ENCODE measurements at places on chromosomes 11 and 22.

DNA sequence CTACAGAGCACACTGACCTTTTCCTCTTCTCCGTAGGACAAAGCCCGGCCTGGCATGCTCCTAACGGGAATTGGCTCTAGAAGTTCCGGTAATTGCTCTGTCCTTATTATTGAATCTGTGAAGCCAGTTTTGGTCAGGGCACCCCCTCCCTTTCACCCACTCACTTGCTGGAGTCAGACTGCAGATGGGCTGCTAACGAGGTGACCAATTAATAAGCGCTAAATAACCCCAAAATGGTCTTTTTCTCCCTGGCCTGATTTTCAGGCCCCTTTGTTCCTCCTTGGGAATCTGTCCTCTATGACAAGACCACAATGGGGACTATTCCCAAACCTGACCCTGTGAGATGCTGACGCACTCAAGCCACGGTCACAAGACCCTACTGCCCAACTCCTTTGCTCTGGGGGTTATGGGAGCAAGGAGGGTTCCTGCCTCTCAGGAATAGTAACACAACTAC is 610.0 kb upstream of the CADM1 start:
- DNase-seq = no peak

DNA sequence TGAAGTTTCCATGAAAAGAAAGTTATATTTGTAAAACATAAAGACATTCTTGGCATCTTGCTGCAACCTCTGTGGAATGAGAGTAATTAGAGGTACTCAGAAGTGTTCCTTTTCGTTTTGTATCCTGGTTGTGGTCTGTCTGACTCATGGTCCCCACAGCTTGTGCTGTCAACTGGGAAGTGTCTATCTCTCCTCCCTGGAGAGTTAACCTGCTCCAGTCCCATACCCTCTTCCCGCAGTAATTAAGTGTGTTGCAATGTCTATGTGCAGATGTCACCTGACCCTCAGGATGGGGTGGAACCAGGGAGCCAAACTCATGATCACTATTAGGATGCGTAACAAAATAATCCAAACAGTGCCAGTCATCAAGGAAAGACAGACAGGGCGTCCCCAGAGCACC is 23.0 kb upstream of the ZDHHC13 start:
- DNase-seq = no peak

DNA sequence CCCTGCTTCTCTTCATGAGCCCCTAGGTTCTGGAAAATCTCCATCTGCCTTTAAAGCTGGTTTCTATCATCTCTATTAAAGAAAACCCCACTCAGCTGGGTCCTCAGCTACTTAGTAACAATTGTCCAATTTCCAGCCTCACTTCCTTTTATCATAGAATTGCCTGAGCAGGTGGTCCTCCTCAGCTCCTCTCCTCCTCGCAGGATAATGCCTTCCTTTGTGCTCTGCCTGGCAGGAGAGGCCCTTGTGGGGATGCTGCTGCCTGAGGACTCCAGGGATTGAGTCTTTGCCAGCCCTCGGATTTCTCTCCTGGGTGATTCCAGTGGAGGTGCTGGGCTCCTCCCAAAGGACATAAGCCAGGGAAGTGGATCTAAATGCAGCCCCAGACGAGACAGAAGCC is 448.3 kb downstream of the INSC start:
- DNase-seq = no peak

DNA sequence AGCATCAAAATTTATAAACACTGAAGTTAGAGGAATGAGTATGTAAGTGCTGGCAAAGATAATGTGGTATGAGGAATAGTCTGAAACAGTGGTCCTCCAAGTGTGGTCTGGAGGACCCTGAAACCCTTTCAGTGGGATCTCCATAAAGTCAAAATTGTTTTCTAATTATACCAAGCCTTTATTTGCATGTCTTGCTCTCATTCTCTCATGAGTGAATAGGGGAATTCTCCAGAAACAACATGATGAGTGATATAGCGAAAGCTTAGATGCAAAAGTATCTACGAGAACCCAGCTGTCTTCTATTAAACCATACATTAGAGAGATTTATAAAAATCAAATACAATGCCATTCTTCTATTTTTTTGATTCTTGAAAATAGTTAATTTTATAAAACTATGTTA is 145.0 kb upstream of the RAG2 start:
- no peak for DNase-seq

DNA sequence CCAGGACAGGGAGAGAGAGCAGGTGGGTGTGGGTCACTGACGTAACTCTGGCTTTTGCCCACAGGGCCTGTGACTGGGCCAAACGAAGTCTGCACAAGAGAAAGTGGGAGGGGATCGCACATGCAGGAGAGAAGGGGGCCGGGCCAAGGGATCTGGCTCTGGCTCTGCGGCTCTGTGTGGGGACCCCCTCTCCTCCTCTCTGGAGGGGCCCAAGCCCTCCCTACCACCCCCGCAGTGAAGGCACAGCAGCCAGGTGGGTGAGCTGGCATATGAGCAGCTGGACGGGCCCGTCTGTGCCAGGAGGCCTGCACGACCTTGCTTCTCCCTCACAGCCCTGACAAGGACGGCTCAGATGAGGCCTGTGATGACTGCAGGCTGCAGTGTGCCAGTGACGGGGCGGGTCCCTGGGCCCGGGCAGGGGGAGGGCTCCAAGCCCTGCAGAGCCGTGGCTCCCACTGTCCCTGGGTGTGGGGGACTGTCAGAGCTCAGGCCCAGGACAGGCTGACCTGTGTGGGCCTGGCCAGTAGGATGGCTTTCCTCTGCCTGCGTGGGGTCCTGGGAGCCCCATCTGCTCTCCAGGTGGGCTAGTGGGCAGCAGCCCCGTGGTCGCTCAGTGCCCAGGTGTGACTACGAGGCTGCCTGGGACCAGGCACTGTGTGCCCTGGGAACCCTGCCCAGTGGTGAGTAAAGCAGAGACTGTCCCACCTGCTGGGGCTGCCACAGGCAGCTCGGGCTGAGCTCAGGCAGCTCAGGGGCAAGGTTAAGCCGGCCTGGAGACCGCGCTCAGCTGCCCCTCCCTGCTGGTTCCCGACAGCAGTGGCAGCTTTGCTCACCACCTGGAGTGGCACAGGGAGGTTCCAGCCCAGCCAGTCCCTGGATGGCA is 22.2 kb downstream of the MRGPRG start:
- no peak for DNase-seq

DNA sequence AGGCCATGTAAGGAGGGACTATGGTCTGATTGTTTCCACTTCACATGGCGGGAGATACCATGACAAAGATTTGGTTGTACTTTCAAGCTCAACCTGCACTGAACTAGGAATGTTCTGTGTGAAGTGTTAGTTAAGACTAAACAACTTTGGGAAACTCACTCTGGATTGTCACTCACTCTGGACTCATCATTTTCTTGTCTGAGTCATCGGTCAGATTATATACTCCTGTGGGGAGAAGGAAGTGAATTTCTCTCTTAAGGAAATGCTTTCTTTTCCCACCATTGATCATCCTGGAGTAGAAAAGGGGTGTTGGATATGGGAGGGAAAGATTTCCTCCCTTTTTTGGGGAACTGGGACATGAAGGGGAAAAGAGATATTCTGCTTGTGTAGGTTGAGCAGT is 26.9 kb upstream of the CAT start:
- no peak for DNase-seq

- no peak for DNase-seq
These were observed 26.1 kb downstream of the APIP start for GRCh38 chr11:34890089-34890488.

- DNase-seq = no peak
These were observed 26.3 kb downstream of the RPS6KA4 start for GRCh38 chr11:64384981-64385944.

DNA sequence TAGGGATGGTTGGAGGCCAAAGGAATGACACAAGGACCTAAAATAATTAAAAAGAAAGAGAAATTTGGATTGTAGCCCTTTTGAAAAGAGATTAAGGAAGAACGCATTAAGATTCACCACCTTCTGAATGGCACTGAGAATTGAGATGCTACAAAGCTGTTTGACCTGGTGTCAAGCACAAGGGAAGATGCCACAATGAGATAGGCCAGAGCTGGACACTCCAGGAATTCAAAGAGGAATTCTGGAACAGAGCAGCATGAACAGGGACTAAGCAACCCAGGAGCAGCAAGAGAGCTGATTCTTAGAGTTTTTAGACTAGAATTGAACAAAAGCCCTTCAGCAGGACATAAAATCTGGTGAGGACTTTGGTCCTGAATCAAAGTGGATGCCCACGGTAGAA is 11.6 kb upstream of the CECR2 start:
- no peak for DNase-seq

DNA sequence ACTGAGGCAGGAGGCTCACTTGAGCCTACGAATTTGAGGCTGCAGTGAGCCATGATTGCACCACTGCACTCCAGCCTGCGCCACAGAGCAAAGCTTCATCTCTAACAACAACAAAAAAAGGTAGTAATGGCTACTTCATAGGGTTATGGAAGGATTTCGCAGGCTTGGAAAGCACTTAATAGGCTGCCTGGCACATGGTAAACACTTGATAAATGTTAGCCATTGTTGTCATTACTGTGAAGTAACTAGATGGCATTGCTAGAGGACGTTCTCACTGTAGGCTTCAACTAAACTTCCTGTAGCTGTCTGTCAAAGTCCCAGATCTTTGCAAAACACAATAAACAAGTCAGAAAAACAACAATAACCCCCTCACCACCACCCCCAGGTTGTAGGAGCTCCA is 357.2 kb upstream of the NARS2 start:
- no peak for DNase-seq

DNA sequence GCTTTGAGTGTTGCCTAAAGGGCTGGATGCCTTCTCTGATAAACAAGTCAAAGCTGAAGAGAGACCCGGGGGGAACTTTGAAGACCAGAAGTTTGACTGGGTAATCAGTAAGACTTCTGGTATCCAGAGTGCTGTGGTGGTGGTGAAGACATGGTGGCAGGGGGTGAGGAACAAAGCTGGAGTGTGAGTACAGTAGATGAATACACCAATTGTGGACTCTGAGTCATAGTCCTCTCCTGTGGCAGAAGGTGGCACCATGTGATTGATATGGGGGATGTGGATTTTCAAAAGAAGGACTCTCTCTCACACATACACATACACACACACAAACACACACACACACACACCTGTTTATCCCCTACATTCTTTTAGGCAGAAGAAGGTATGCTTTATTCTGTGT is 12.3 kb downstream of the MS4A6A start:
- DNase-seq = no peak

- DNase-seq = no peak
These were observed 25.5 kb downstream of the TMEM123 start for GRCh38 chr11:102427068-102427467.

DNA sequence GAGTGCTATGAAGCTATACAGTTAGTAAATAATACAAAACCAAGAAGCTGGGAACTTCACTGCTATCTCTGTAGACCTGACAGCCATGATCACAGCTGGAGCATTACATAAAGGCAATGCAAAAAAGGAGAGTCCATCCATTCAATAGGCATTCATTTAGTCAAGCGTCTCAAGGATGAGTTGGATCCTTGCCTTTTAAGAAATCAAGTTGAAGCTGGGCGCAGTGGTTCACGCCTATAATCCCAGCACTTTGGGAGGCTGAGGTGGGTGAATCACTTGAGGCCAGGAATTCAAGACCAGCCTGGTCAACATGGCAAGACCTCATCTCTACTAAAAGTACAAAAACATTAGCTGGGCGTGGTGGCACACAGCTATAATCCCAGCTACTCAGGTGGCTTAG is 48.1 kb upstream of the ALKBH3 start:
- no peak for DNase-seq

DNA sequence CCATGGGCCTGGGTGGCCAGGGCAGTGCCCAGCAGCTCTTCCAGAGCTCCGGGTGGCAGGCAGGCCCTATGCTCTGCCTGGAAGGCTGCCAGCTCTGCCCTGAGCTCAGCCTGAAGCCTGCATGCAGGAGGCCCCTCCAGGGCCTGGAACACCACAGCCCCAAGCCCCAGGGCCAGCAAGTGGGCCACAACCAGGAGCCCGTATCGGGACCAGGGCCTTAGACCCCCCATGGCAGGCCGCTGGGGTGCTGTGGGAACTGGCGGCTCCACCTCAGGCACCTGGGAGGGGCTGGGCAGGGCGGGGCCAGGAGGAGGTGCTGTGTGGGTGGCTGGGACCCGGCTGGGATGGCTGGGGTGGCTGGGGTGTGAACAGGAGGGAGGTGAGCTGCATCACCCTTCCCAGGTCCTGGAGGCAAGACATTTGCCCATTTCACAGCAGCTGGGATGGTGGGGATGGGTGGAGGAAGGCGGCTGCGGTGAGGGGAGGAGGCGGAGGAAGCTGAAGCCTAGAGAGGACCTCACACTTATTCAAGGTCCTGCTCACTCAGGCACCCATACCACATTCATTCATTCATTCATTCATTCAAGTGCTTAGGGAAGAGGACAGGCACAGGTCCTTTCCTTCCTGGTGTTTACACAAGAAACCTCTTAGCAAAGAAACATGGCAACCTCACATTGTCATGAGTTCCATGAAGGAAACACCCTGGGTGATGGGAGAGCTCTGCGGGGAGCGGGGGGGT is at the start of gene KCNK7:
Gene KCNK7, minus strand, starts transcription at position 258 of the 739 bp plus-strand sequence. Its CDS starts 28 bp downstream, at position 230.
- no peak for DNase-seq

DNA sequence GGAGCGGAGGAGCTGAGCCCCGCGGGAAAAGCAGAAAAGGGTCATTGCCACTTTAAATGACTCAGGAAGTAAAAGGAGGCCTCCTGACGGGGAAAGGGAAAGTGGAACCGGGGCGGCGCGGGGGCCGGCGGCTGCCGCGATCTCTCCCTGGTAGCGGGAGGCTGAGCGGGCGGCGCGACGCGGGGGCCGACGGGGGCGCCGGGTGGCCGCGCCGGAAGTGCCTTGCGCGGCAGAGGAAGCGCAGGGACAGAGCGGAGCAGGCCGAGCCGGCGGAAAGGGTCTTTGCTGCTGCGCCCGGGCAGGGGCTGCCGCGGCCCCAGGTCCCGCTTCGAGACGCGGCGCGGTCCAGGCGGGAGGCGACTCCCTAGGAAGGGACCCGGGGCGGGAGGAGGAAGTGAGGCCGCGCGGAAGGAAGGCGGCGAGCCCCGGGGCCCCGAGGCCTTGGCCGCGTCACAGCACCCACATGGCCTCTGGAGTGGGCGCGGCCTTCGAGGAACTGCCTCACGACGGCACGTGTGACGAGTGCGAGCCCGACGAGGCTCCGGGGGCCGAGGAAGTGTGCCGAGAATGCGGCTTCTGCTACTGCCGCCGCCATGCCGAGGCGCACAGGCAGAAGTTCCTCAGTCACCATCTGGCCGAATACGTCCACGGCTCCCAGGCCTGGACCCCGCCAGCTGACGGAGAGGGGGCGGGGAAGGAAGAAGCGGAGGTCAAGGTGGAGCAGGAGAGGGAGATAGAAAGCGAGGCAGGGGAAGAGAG is at the start of gene TRIM44:
Gene TRIM44, plus strand, starts transcription at position 127 of the 759 bp plus-strand sequence. Its CDS starts 337 bp downstream, at position 464.
- DNase-seq = peak; percentile 89

GRCh38 chr11:123183391-123184099 is 11.5 kb downstream of the CLMP start:
- DNase-seq = no peak

- DNase-seq = no peak
These were observed 26.5 kb upstream of the IGSF22 start for GRCh38 chr11:18752502-18752901.

GRCh38 chr22:29469755-29470154 is 10.3 kb upstream of the NEFH start:
- DNase-seq = no peak

- no peak for DNase-seq
These were observed 12.6 kb downstream of the SCARF2 start for GRCh38 chr22:20424932-20425565.

GRCh38 chr11:6925636-6926207 is 504 bp upstream of the ZNF215 start:
- DNase-seq = no peak
